ENCODE measurements at places on chromosomes 7 and 10. TPM values are rescaled to one million over a fixed set of nuclear protein-coding genes. Genes with fewer than 3 reads are reported as not detected.

The LIPF gene
- not detected for polyA plus RNA-seq

GRCh38 chr10:118557946-118558345, 37.5 kb downstream of the PRLHR start:
- peak; percentile 59 for DNase-seq

- peak; percentile 91 for DNase-seq
These were observed 92.8 kb downstream of the CHN2 start for GRCh38 chr7:29287366-29287765.

GRCh38 chr7:16268821-16269768, 152.2 kb downstream of the CRPPA start:
- peak; percentile 83 for DNase-seq

GRCh38 chr10:29811751-29812427, 177.1 kb upstream of the SVIL start:
- DNase-seq: peak; percentile 79

The GFRA1 gene
- not detected for polyA plus RNA-seq

GRCh38 chr10:120553911-120554310, 96.9 kb downstream of the PLPP4 start:
- DNase-seq: no peak

Measured in foreskin keratinocyte (primary cell).